Effector memory CD4-positive, alpha-beta T cell (primary cell): ENCODE measurements at places on chromosomes 2 and 18.

DNA sequence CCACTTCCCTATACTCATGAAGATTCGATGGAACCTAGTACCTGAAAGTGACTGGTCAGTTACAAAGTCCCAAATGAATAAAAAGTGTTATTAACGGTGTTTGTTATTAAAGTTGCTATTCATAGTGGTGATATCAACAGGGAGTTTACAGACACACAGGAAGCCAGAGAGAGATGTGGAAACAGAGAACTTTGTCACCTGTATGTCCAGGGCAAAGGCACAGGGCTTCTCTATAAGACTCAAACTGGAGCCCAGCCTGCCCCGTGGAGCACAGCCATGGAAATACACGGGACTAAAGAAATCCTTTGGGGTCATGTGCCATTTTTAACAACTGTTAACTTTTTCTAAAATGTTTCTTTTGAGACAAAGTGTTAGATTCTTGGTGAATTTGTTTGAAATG lies 68.5 kb downstream of the KLF7 start:
- H3K36me3 ChIP-seq = no peaks in the 10 kb centered on the region
- H3K27me3 ChIP-seq = no peaks in the 10 kb centered on the region
- H3K27ac ChIP-seq = no peak overlapping the region

GRCh38 chr2:36704475-36705150 lies 8.1 kb downstream of the VIT start:
- no peaks in the 10 kb centered on the region for H3K27me3 ChIP-seq
- DNase-seq = no peak
- no peaks in the 10 kb centered on the region for H3K36me3 ChIP-seq
- H3K4me3 ChIP-seq = no peak overlapping the region

DNA sequence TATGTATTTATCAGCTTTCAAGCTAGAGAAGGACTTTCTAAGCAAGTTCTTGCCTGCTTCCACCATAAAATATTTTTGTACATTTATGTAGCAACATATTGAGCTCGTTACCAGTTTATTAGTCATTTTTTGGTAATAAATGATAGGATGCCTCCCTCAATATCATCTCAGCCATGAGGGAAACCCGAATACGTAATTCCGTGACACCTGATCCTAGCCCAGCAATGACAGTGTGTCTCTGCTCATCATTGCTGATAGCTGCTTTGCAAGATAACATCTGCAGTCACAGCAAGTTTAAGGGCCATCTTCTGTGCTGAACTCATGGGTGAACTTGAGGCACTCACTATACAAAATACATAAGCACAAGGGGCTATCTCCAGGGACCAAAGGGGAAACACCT lies 62.2 kb downstream of the COL6A3 start:
- no peak overlapping the region for H3K4me3 ChIP-seq
- H3K36me3 ChIP-seq = no peaks in the 10 kb centered on the region
- no peaks in the 10 kb centered on the region for H3K4me1 ChIP-seq
- H3K27me3 ChIP-seq = no peaks in the 10 kb centered on the region
- no peak for DNase-seq

- no peaks in the 10 kb centered on the region for H3K36me3 ChIP-seq
- no peaks in the 10 kb centered on the region for H3K4me1 ChIP-seq
- H3K4me3 ChIP-seq = no peak overlapping the region
- no peaks in the 10 kb centered on the region for H3K27me3 ChIP-seq
Observed at GRCh38 chr2:31297751-31298150, 63.8 kb downstream of the EHD3 start.

GRCh38 chr2:13014783-13015182 lies 298.0 kb downstream of the TRIB2 start:
- no peaks in the 10 kb centered on the region for H3K4me1 ChIP-seq
- peaks cover 7% of the 10 kb centered on the region for H3K27me3 ChIP-seq
- no peaks in the 10 kb centered on the region for H3K36me3 ChIP-seq
- H3K4me3 ChIP-seq = no peak overlapping the region
- H3K27ac ChIP-seq = no peak overlapping the region
- no peak for DNase-seq

GRCh38 chr18:37393945-37394609 lies 171.5 kb downstream of the CELF4 start:
- no peaks in the 10 kb centered on the region for H3K4me1 ChIP-seq
- H3K36me3 ChIP-seq = no peaks in the 10 kb centered on the region
- no peak overlapping the region for H3K27ac ChIP-seq

- no peaks in the 10 kb centered on the region for H3K36me3 ChIP-seq
- peaks cover 10% of the 10 kb centered on the region for H3K4me1 ChIP-seq
- H3K4me3 ChIP-seq = no peak overlapping the region
- H3K27ac ChIP-seq = no peak overlapping the region
- no peak for DNase-seq
- no peaks in the 10 kb centered on the region for H3K27me3 ChIP-seq
Observed at GRCh38 chr2:12169721-12170120, 423.3 kb downstream of the LPIN1 start.

- H3K4me1 ChIP-seq = no peaks in the 10 kb centered on the region
- H3K4me3 ChIP-seq = no peak overlapping the region
- no peak overlapping the region for H3K27ac ChIP-seq
- H3K36me3 ChIP-seq = peaks cover 33% of the 10 kb centered on the region
- DNase-seq = no peak
Observed at GRCh38 chr2:25230198-25230947, 62.0 kb upstream of the POMC start.

- no peak for DNase-seq
- no peaks in the 10 kb centered on the region for H3K27me3 ChIP-seq
Observed at GRCh38 chr2:181036848-181037603, 56.6 kb downstream of the UBE2E3 start.

DNA sequence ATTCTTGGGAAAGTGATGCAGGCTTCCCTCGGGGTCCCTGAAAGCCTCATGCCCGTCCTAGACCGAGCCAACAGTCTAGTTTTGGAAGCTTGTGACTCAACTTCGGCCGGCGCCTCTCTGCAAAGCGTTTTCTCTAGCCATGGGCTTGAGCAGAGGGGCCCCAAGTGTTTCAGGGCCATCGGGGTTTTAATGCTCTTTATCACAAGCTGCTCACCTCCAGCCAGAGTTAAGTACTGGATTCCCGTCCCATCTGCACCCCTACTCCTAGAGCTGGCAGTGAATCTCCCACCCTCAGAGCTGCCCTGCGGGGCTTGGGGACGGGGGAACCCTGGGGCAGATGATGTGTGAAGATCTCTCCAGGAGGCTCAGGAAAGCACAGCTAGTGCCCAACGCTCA lies 7.3 kb downstream of the RAX start:
- H3K4me3 ChIP-seq = no peak overlapping the region
- peaks cover 12% of the 10 kb centered on the region for H3K4me1 ChIP-seq
- no peak overlapping the region for H3K27ac ChIP-seq
- no peaks in the 10 kb centered on the region for H3K36me3 ChIP-seq

GRCh38 chr18:30486856-30487255 lies 555.7 kb downstream of the DSC3 start:
- H3K27me3 ChIP-seq = no peaks in the 10 kb centered on the region
- no peak for DNase-seq
- H3K4me3 ChIP-seq = no peak overlapping the region
- no peaks in the 10 kb centered on the region for H3K36me3 ChIP-seq
- H3K27ac ChIP-seq = no peak overlapping the region

DNA sequence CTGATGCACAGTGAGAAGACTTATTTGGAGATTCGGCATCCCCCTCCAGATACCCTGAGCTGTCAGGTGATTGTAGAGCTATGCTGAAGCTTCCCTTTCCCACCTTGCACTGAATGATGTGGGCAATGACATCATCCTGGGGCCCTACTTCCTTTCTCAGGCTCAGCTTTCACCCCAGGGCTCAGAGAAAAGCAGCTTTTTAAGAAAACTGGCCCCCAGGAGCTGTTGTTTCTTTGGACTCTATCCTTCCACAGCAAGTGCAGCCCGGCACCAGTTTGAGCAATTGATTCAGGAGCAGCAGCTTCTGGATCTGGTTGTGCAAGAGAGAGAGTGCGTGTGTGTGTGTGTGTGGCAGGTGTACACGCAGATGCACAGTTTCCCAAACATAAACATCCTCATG lies 251.3 kb downstream of the ANAPC1 start:
- no peaks in the 10 kb centered on the region for H3K36me3 ChIP-seq
- H3K4me1 ChIP-seq = no peaks in the 10 kb centered on the region
- no peak overlapping the region for H3K4me3 ChIP-seq
- no peak overlapping the region for H3K27ac ChIP-seq
- H3K27me3 ChIP-seq = peaks cover 2% of the 10 kb centered on the region

- no peak overlapping the region for H3K27ac ChIP-seq
- DNase-seq = no peak
- H3K36me3 ChIP-seq = no peaks in the 10 kb centered on the region
- peaks cover 8% of the 10 kb centered on the region for H3K27me3 ChIP-seq
- peaks cover 8% of the 10 kb centered on the region for H3K4me1 ChIP-seq
Observed at GRCh38 chr2:219437141-219437540, 2.5 kb downstream of the SPEG start.

DNA sequence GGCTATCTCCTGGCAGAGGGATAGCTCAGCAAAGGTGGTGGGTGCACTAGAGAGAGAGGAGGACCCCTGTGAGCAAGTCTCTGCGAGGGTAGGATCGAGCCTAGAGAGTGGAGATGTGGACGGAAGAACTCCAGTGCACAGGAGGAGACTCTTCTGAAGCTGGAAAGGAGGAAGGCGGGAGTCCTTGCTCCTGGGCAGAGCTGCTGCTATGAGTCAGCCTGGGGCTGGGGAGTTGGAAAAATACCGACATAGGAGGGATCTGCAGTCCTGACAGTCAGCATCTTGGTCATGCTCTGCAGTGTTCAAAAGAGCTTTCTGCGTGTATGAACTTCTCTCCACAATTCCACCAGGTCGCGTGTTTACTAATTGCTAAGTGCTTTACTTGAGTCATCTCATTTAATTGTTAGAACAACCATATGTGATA lies 233.8 kb downstream of the LDLRAD4 start:
- peaks cover 15% of the 10 kb centered on the region for H3K4me1 ChIP-seq
- H3K27me3 ChIP-seq = no peaks in the 10 kb centered on the region

- H3K4me3 ChIP-seq = no peak overlapping the region
- H3K27ac ChIP-seq = no peak overlapping the region
- H3K4me1 ChIP-seq = no peaks in the 10 kb centered on the region
Observed at GRCh38 chr2:188199716-188200128, 92.0 kb upstream of the GULP1 start.

- no peaks in the 10 kb centered on the region for H3K27me3 ChIP-seq
- no peak overlapping the region for H3K27ac ChIP-seq
- no peak for DNase-seq
- H3K4me1 ChIP-seq = no peaks in the 10 kb centered on the region
- H3K36me3 ChIP-seq = peaks cover 9% of the 10 kb centered on the region
Observed at GRCh38 chr2:47414682-47415458, 11.9 kb downstream of the MSH2 start.

GRCh38 chr2:46018773-46019591 lies 278.2 kb upstream of the EPAS1 start:
- no peaks in the 10 kb centered on the region for H3K27me3 ChIP-seq
- no peak for DNase-seq
- H3K27ac ChIP-seq = no peak overlapping the region
- no peaks in the 10 kb centered on the region for H3K4me1 ChIP-seq
- no peak overlapping the region for H3K4me3 ChIP-seq

DNA sequence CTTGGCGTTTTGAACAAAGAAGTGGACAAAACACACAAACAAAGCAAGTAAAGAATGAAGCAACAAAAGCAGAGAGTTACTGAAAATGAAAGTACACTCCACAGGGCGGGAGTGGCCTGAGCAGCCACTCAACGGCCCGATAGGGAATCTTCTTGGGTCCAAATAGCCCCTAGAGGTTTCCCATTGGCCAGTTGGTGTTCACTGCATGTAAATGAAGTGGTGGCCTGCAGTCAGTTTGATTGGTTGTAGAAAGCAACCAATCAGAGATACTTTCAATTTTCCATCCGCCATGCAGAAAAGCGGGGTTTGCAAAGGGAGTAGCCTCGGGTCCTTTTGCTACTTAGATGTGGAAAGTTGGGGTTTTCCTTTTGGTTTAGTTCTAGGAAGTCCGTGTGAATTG lies 31.6 kb downstream of the CYBRD1 start:
- H3K27me3 ChIP-seq = no peaks in the 10 kb centered on the region
- H3K4me1 ChIP-seq = no peaks in the 10 kb centered on the region
- H3K4me3 ChIP-seq = no peak overlapping the region
- H3K27ac ChIP-seq = no peak overlapping the region

- H3K4me3 ChIP-seq = no peak overlapping the region
- H3K4me1 ChIP-seq = no peaks in the 10 kb centered on the region
- no peak for DNase-seq
- H3K27me3 ChIP-seq = no peaks in the 10 kb centered on the region
- no peak overlapping the region for H3K27ac ChIP-seq
- no peaks in the 10 kb centered on the region for H3K36me3 ChIP-seq
Observed at GRCh38 chr2:156526950-156527636, 90.9 kb downstream of the GPD2 start.

DNA sequence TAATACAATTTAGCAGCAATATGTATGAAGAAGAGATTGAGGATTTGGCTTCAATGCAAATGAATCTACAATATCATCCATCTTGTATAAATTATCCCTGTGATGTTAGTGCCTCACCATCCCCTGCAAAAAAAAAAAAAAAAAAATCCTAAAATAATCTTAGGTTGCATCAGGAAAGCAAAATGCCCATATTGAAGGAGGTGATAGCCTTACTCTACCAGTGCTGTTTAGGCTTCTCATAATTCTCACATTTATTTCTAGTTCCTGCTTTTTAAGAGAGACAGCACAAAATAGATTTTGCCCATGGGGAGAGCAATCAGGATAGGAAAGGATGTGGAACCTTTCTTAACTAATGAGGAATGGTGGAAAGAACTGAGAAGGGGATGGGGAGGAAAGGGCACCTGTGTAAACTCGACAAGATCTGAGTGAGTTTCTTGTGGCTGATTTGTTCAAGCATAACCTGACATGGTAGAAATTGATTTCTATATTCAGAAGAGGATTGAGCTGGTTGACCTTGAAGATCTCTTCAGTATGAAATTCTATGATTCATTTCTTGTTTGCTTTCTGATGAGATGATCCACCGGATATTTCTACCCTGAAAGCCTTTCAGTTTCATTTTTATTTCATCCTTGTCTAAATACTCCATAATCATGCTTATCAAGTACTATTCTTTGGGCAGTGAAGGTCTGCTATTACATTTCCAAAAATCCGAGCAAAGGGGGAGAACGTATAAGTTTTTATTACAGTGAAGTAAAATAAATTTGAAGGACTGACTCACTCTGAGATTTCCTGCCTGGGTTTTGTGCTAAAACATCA lies 391.2 kb downstream of the PTPRM start:
- peaks cover 9% of the 10 kb centered on the region for H3K4me1 ChIP-seq
- no peaks in the 10 kb centered on the region for H3K27me3 ChIP-seq
- H3K27ac ChIP-seq = peak overlapping the region; percentile 57
- H3K36me3 ChIP-seq = no peaks in the 10 kb centered on the region
- H3K4me3 ChIP-seq = peak overlapping the region; percentile 47

- H3K27ac ChIP-seq = no peak overlapping the region
- DNase-seq = no peak
- no peak overlapping the region for H3K4me3 ChIP-seq
Observed at GRCh38 chr2:195472501-195473234, 184.4 kb upstream of the SLC39A10 start.

- no peak for DNase-seq
- H3K4me3 ChIP-seq = no peak overlapping the region
- H3K27ac ChIP-seq = no peak overlapping the region
- H3K4me1 ChIP-seq = no peaks in the 10 kb centered on the region
- H3K36me3 ChIP-seq = no peaks in the 10 kb centered on the region
- no peaks in the 10 kb centered on the region for H3K27me3 ChIP-seq
Observed at GRCh38 chr2:203383038-203383437, 54.8 kb downstream of the ABI2 start.

GRCh38 chr18:75226286-75226955 lies 15.8 kb downstream of the TSHZ1 start:
- no peaks in the 10 kb centered on the region for H3K27me3 ChIP-seq
- peaks cover 9% of the 10 kb centered on the region for H3K4me1 ChIP-seq
- H3K27ac ChIP-seq = no peak overlapping the region
- no peak for DNase-seq
